Naive thymus-derived CD8-positive, alpha-beta T cell (primary cell): ENCODE measurements at places on chromosomes 6 and 20. TPM values are rescaled to one million over a fixed set of nuclear protein-coding genes. Genes with fewer than 3 reads are reported as not detected.
A peak's percentile ranks its signal among the peaks of the same experiment; 100 is the strongest.

- peak; percentile 26 for DNase-seq
- H3K4me3 ChIP-seq: peak overlapping the region; percentile 64
- H3K27ac ChIP-seq: peak overlapping the region; percentile 94
- peaks cover 69% of the 10 kb centered on the region for H3K4me1 ChIP-seq
- H3K27me3 ChIP-seq: no peaks in the 10 kb centered on the region
- H3K36me3 ChIP-seq: no peaks in the 10 kb centered on the region
Measured at GRCh38 chr6:30769088-30769852, 24.9 kb upstream of the IER3 start.

- no peaks in the 10 kb centered on the region for H3K4me1 ChIP-seq
- no peak overlapping the region for H3K27ac ChIP-seq
- H3K4me3 ChIP-seq: no peak overlapping the region
- no peaks in the 10 kb centered on the region for H3K27me3 ChIP-seq
- H3K36me3 ChIP-seq: no peaks in the 10 kb centered on the region
- no peak for DNase-seq
Measured at GRCh38 chr6:120392941-120393340, 941.3 kb downstream of the TBC1D32 start.

The RNF217 gene
- polyA plus RNA-seq: not detected

GRCh38 chr6:71454056-71454455, 165.4 kb downstream of the OGFRL1 start:
- H3K4me3 ChIP-seq: no peak overlapping the region
- no peaks in the 10 kb centered on the region for H3K27me3 ChIP-seq
- no peak for DNase-seq
- H3K36me3 ChIP-seq: no peaks in the 10 kb centered on the region
- H3K27ac ChIP-seq: no peak overlapping the region

- peaks cover 45% of the 10 kb centered on the region for H3K27me3 ChIP-seq
- DNase-seq: peak; percentile 16
- H3K27ac ChIP-seq: peak within 1 kb of the TSS; percentile 67
- H3K36me3 ChIP-seq: no peaks in the 10 kb centered on the region
- peaks cover 16% of the 10 kb centered on the region for H3K4me1 ChIP-seq
Measured at GRCh38 chr6:13924949-13925881, at the start of gene RNF182. Gene RNF182, plus strand, starts transcription at chr6:13924952. Its CDS starts 52,168 bp downstream, at chr6:13977120.

DNA sequence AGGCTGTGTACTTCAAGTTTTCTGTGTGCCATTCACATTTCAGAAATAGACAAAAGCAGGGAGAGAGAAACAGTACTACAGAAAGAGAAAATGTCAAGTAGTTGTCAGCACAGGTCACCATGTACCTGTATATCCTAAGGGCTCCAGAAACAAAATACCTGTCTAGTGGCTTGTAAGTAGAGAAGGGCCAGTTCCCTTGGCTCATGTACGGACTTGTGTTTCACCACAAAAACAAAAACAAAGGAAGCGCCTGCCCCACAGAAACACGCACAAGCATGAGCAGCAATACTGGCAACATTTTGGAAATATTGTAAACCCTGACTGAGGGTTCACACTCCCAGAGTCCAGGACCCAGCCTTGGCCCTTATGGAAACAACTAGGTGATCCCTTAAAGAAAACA, 44.3 kb downstream of the CNKSR3 start:
- H3K4me3 ChIP-seq: no peak overlapping the region
- H3K4me1 ChIP-seq: no peaks in the 10 kb centered on the region
- no peaks in the 10 kb centered on the region for H3K27me3 ChIP-seq

The OOEP gene
- 0.60 TPM for polyA plus RNA-seq

DNA sequence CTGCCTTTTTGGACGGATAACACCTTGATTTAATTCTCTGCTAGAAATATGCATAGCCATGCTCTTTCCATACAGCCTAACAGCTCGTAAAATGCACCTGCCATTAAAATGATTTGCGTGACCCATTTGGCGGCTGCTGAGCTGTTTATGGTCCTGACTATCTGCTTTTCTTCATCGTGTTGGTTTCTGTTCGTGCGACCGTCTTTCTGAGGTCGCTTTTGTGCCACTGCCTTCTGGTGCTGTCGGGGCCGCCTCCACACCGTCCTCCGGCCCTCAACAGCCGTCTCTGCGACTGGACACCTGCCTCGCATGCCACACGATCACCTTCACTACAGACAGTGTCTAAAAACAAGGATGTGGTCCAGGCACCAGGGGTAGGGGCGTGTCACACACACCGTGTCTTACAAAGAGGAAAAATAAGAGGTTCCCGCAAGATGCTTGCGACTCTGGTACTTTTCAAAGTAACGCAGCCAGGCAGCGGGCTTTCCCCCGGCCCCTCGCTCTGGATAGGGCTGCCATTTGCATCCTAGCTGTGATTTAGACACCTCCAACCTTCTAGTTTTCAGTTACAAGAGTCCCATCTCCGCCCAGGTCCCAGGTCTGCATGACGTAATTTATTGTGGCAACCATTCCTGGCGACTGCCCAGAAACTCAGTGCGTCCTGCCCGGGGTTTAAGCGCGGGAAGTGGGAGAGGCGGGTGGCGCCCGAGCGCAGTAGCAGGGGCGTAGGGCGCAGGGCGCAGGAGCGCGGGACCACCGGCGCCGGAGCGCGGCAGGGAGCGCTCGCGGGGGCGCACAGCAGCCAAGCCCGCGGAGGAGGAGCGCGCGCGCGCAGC, at the start of gene STMND1:
STMND1 (plus strand) TSS at position 629 of the 836 bp plus-strand sequence. CDS start 208 bp downstream, outside the sequence.
- no peak for DNase-seq
- H3K27me3 ChIP-seq: peaks cover 79% of the 10 kb centered on the region
- H3K4me3 ChIP-seq: peak within 1 kb of the TSS; percentile 44
- no peak within 1 kb of the TSS for H3K27ac ChIP-seq

The MOG gene
- not detected for polyA plus RNA-seq

- H3K36me3 ChIP-seq: no peaks in the 10 kb centered on the region
- no peak overlapping the region for H3K27ac ChIP-seq
- no peak overlapping the region for H3K4me3 ChIP-seq
- DNase-seq: no peak
- H3K27me3 ChIP-seq: peaks cover 25% of the 10 kb centered on the region
- no peaks in the 10 kb centered on the region for H3K4me1 ChIP-seq
Measured at GRCh38 chr20:60553095-60553494, 594.9 kb downstream of the CDH26 start.

The NEU1 gene
- 10.9 TPM for polyA plus RNA-seq

DNA sequence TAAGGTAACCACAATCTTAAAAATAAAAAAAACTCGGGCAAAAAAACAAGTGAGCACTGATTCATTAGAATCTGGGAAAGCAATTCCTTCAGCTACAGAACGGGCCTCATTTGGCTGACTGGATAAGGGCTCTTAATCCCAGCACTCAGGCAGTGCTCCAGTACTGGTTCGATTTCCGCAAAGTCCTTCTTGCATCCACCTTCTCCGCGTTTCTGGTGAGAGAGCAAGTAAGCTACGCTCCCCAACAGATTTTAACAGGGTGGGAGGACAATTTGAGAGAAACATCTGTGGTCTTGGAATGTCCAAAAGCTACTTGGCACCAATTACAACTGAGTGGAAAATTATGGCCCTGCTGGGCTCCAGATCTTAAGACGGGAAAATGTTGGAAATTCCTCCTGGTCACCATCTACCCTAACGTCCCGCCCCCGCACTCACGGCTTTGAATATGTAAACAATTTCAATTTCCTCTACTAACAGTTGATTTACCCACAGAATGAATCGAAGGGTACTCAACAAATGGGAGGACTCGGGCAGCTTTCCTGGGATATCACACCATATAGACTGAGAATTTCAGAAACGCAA, 18.1 kb upstream of the ZSCAN9 start:
- peak overlapping the region; percentile 77 for H3K4me3 ChIP-seq
- no peak for DNase-seq
- H3K27ac ChIP-seq: no peak overlapping the region
- peaks cover 73% of the 10 kb centered on the region for H3K27me3 ChIP-seq
- peaks cover 15% of the 10 kb centered on the region for H3K4me1 ChIP-seq

DNA sequence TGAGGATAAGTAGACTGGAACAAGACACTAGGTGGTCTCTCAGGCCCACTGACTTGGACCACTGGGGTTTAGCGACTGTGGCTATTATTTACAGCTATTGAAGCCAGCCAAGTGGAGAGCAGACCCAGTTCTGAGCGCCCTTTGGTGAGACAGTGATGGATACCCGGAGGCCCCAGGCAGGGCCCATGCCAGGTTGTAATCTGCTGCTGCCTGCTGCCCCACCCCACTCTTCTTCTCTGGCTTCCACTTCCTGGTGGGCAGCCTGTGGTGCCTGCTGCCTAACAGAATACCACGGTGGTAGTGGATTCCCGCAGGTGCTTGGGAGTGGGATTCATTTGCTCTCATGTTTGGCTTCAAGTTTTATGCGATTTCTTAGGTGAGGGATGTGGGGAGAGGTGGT, 570 bp downstream of the RAB44 start:
- H3K27me3 ChIP-seq: peaks cover 5% of the 10 kb centered on the region
- no peak for DNase-seq
- H3K27ac ChIP-seq: no peak overlapping the region

The SIGLEC1 gene
- polyA plus RNA-seq: not detected

The HTR1E gene
- polyA plus RNA-seq: not detected

DNA sequence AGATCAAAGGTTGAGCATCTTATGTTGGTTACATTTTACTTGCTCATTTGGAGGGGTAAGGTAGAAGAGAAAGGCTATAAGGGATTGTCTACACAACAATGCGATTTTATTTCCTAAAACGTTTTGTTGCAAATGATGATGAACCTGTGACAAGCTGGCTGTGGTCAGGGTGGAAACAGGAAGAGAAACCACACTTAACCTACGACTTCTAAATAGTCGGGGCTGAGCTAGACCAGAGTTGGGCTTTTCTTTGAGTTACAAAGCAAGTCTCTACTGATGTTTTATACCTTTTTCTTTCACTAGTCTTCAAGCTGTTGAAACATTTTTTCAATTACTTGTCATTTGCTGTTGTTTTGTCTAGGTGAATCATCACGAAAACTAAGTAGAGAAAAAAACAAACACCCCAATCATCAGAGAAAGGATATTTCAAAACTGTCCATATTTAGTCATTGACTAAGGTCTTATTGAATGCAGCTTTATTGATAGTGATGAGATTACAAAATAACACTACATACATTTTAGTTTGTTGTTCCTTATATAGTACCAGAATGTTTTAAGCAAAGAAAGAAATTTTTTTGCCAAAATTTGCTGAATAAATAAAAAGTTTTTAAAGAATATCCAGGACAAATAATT, 18.0 kb downstream of the KLHL31 start:
- H3K27me3 ChIP-seq: no peaks in the 10 kb centered on the region
- H3K4me1 ChIP-seq: peaks cover 47% of the 10 kb centered on the region
- H3K27ac ChIP-seq: peak overlapping the region; percentile 77
- H3K36me3 ChIP-seq: no peaks in the 10 kb centered on the region
- peak; percentile 11 for DNase-seq

GRCh38 chr6:147604373-147604772, 95.9 kb downstream of the SAMD5 start:
- no peaks in the 10 kb centered on the region for H3K27me3 ChIP-seq
- no peak overlapping the region for H3K27ac ChIP-seq
- no peaks in the 10 kb centered on the region for H3K4me1 ChIP-seq

- DNase-seq: no peak
- H3K27me3 ChIP-seq: peaks cover 3% of the 10 kb centered on the region
- H3K36me3 ChIP-seq: no peaks in the 10 kb centered on the region
Measured at GRCh38 chr6:139472351-139473015, 98.0 kb upstream of the CITED2 start.

GRCh38 chr6:85000001-85000400, 235.6 kb upstream of the TBX18 start:
- H3K27me3 ChIP-seq: no peaks in the 10 kb centered on the region
- H3K4me3 ChIP-seq: no peak overlapping the region
- no peak overlapping the region for H3K27ac ChIP-seq
- DNase-seq: no peak
- no peaks in the 10 kb centered on the region for H3K36me3 ChIP-seq

The RIMS1 gene
- polyA plus RNA-seq: not detected

The FABP7 gene
- not detected for polyA plus RNA-seq

DNA sequence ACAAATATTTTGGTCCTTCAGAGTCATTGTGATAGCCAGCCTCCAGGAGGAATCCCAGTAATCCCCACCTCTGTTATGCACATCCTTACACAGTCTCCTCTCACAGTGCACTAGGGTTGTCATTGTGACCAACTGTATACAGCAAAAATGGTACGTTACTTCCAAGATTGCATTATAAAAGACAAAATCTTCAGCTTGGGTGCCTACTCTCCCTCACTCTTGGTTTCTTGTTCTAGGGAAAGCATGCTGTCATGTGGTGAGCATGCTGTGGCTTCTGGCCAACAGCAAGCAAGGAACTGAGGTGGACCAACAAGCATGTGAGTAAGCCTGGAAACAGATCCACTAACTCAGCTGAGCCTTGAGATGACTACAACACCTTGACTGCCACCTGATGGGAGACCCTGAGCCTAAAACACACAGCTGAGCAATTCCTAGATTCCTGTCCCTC, 130.1 kb upstream of the DST start:
- H3K27ac ChIP-seq: no peak overlapping the region
- no peaks in the 10 kb centered on the region for H3K36me3 ChIP-seq
- no peak overlapping the region for H3K4me3 ChIP-seq
- no peaks in the 10 kb centered on the region for H3K4me1 ChIP-seq

GRCh38 chr6:8085053-8085511, 17.3 kb downstream of the EEF1E1 start:
- H3K27me3 ChIP-seq: no peaks in the 10 kb centered on the region
- no peak overlapping the region for H3K27ac ChIP-seq
- peaks cover 6% of the 10 kb centered on the region for H3K4me1 ChIP-seq
- H3K4me3 ChIP-seq: no peak overlapping the region
- no peak for DNase-seq

DNA sequence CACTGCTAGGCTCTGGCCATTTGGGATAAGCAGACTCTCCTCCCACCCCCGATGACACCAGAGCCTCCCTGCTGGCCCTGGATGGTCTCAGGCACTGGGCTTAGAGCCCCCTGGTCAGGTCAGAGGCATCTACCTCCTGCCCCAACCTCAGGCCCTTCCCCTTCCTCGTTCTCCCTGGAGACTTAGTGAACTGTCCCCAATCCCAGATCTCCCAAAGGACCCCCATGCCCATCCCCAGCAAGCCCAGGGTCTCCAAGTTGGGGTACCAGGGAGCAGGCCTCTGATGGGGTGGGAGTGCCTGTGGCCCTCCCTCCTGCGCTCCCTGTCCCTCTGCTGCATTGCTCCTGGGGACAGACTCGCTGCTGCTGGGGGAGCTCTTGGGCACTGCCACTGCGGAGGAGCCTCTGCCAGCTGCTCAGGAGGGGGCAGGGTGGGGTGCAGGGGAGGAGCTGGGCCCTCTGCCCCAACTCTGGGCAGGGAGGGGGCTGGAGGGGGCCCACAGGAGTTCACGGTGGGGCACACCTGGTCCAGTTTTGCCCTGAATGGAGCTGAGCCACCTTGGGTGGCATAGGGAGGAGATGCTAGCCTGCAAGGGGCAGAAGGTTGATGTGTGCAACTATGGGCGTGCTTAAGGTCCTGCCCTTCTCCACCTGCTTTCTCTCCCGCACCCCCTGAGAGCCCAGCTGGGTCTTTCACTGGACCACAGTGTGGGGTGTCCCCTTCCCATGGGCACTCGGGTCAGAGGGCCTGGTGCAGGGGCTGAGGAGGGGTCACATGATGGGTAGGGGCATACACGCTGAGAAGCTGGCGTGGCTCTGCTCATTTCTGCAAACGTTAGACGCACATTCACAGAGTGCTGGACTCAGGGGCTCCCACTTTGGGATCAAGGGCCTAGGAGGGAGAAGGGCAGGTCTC, 40.4 kb downstream of the SPDEF start:
- no peaks in the 10 kb centered on the region for H3K4me1 ChIP-seq
- H3K27ac ChIP-seq: no peak overlapping the region
- H3K36me3 ChIP-seq: no peaks in the 10 kb centered on the region
- H3K27me3 ChIP-seq: peaks cover 16% of the 10 kb centered on the region
- DNase-seq: no peak

The BMP2 gene
- polyA plus RNA-seq: not detected

GRCh38 chr6:13873288-13874190, 51.2 kb upstream of the RNF182 start:
- peaks cover 6% of the 10 kb centered on the region for H3K4me1 ChIP-seq
- H3K27me3 ChIP-seq: peaks cover under 1% of the 10 kb centered on the region
- peak; percentile 74 for DNase-seq
